Daoy (cell line): ENCODE measurements at places on chromosomes 2 and 18. TPM values are rescaled to one million over a fixed set of nuclear protein-coding genes. Genes with fewer than 3 reads are reported as not detected.

The FTCDNL1 gene
- 0.86 and 1.4 TPM in 2 replicates for total RNA-seq

The TLX2 gene
- total RNA-seq = 0.77 TPM in 1 of 2 replicates, not detected in the other

The SLC30A3 gene
- 0.11 TPM in 1 of 2 replicates, not detected in the other for total RNA-seq

The VIT gene
- not detected in 2 replicates for total RNA-seq

The GPBAR1 gene
- total RNA-seq = not detected in 2 replicates

The ALPP gene
- total RNA-seq = 0.03 TPM in 1 of 2 replicates, not detected in the other

The FEV gene
- total RNA-seq = 0.34 TPM in 1 of 2 replicates, not detected in the other

The EVX2 gene
- total RNA-seq = not detected in 2 replicates

The RAB17 gene
- total RNA-seq = 0.40 and 2.3 TPM in 2 replicates

The PLEKHH2 gene
- total RNA-seq = 0.51 and 1.2 TPM in 2 replicates
